Chondrocyte (in vitro differentiated cells): ENCODE measurements at places on chromosomes 4 and X.
A peak's percentile ranks its signal among the peaks of the same experiment; 100 is the strongest.

- DNase-seq, result no peak
Observed at GRCh38 chrX:3713937-3714434, 537 bp upstream of the PRKX start.

DNA sequence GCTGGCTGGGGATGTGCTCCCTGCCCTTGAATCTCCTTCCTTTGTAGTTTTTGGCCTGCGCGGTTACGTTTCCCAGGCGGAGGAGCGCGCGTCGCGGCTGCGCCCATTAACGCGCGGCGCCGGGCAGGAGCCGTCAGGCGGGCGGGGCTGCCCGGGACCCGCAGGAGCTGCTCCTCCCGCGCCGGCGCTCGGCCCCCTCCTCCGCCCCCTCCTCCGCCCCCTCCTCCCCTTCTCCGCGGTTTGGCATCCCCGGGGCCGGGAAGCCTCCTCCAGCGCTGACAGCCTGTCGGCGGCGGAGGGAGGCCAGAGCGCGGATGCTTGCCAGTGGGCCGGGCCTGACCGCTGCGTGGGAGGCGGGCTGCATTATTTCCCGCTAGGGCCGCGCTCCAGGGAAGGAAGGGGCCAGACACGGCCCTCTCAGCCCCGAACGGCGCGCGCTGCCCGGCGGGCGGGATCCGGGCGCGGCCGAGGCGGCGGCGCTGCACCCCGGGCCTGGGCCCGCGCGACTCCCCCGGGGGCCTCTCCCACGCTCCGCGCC lies at the start of gene DCLK2:
DCLK2 (plus strand) TSS at position 405 of the 538 bp plus-strand sequence. CDS start 583 bp downstream, outside the sequence.
- DNase-seq, result peak; percentile 93

- DNase-seq, result no peak
Observed at GRCh38 chrX:10633722-10634121, 13.3 kb upstream of the MID1 start.

DNA sequence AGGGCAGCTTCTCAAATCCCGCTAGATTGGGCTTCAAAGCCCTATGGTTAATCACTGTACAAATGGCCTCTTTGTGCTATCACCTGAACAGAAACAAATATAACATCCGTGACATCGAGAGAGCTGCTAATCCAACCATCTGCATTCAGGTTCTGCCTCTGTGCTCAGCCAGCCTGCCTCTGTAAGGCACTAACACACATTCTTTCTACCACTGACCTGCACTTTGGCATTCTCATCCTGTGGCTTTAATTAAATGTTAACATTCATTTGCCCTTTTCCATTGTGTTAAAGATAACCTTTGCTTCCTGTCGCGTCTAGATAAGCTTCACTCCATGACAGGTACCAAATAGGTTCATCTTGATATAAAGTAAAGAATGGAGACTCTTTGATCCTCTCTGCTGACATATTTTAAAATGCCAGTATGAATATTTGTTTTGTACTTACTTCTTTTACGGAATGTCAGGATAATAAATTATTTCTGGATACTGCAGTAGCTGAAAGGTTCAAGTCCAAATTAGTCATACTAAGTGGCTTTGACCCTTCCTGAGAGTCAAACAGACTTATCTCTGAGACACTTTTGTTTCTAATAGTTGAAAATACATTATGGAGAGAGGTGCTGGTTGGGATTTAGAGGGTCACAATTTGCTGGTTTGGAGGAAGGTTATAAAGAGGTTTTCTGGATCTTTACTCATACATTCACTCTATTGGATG lies 505.7 kb downstream of the PACRGL start:
- no peak for DNase-seq

GRCh38 chrX:102958794-102959193 lies 21.7 kb downstream of the RAB40AL start:
- DNase-seq, result no peak

DNA sequence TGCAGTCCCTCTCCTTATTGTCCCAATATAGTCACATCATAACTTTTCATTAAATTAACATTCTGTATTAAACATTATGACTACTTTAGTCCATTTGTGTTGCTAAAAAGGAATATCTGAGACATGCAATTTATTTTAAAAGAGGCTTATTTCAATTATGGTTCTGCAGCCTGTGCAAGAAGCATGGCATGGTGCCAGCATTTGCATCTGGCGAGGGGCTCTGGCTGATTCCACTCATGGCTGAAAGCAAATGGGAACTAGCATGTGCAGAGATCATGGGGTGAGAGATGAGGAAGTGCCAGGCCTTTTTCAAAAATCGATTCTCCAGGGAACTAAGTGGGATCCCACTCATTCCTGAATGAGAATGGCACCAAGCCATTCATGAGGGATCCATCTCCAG lies 476.3 kb upstream of the RPS6KA3 start:
- DNase-seq, result no peak

DNA sequence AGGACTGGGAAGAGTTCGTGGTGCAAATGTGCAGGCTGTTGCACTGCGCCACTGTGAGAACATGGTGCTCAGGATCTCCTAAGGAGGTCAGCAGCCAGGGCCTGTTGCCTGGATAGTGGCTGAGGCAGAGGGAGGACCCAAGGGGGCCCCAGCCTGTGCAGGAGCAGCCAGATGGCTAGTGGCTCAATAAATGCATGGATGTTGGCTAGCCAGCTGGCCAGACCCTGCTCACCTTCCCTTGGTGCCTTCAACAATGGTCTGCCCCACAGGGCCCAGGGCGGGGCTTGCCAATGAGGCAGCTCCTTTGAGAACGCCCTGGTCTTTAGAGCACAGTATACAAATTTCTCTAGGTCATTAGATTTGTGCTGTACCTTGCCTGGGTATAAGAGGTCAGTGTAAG lies 67.4 kb downstream of the TNIP2 start:
- no peak for DNase-seq
